SW480 (cell line): ENCODE measurements at places on chromosomes 7 and 10.

DNA sequence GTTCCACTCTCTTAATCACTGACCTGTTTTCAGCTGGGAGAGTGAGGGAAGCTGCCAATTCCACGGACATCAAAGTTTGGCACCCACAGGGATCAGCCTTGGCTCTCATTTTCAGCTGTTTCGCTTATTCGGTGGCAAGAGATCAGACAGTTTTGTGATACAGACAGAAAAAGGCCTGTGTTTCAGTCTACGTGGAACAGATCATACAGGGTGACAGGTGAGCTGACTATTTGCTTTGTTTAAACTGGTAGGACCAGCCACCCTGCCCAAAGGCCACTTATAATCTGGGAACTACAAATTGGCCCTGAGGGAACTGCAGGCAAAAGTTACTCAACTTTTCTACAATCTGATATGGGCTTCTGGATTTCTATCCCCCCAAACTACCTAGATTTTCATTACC is 128.6 kb downstream of the ZNF467 start:
- DNase-seq: no peak

GRCh38 chr7:98409843-98410242 is 9.0 kb upstream of the BAIAP2L1 start:
- no peak for DNase-seq

- DNase-seq: no peak
Measured at GRCh38 chr7:101108961-101109360, 17.9 kb upstream of the SERPINE1 start.

GRCh38 chr7:24828891-24829661 is 71.8 kb upstream of the GSDME start:
- DNase-seq: no peak

- peak; percentile 69 for DNase-seq
Measured at GRCh38 chr10:133318494-133319127, 9.9 kb downstream of the ZNF511 start.

DNA sequence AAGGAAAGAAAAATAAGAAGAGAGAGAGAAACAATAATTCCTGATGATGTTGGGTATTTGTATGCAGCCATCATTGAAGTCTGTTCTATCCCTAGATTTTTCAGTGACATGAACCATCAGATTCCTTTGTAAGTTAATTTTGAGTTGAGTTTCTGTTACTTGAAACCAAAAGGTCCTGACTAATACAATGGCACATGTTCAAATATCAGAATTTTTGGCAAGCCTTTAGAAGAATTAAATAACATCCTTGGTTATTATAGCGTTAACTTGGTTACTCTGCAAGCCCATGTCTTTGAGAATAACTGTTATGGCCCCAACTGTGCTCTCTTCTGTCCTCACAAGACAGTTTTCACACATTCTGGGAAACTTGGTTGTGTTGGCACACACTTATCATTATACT is 66.5 kb downstream of the SYPL1 start:
- no peak for DNase-seq

- DNase-seq: no peak
Measured at GRCh38 chr10:108956149-108956548, 967.2 kb downstream of the XPNPEP1 start.

- DNase-seq: no peak
Measured at GRCh38 chr10:13608246-13608853, 21.6 kb downstream of the PRPF18 start.

GRCh38 chr7:134327896-134328295 is 11.2 kb upstream of the SLC35B4 start:
- DNase-seq: peak; percentile 51

- peak; percentile 77 for DNase-seq
Measured at GRCh38 chr10:117004227-117005025, 561 bp downstream of the SHTN1 start.

GRCh38 chr10:24435374-24435773 is 226.4 kb downstream of the KIAA1217 start:
- no peak for DNase-seq

DNA sequence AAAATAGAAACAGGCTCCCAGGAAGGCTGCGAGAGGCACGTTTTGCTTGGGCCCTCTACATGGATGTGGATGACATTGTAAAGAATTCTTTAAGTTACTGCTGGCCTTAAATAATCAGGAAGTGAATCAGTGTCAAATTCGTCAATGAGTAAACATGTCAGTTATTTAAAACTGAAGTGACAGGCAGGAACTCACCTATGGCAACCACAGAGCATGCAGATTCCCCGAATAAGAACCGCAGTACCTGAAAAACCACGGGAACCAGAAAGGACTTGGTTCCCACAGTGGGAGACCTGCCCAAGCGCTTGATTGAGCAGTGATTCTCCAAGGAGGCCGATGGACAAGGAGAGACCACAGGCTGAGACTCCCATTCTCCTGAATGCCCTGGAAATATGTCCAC is 351.2 kb upstream of the AKR1E2 start:
- peak; percentile 14 for DNase-seq

- DNase-seq: no peak
Measured at GRCh38 chr7:25549271-25549921, 321.1 kb upstream of the NPVF start.

DNA sequence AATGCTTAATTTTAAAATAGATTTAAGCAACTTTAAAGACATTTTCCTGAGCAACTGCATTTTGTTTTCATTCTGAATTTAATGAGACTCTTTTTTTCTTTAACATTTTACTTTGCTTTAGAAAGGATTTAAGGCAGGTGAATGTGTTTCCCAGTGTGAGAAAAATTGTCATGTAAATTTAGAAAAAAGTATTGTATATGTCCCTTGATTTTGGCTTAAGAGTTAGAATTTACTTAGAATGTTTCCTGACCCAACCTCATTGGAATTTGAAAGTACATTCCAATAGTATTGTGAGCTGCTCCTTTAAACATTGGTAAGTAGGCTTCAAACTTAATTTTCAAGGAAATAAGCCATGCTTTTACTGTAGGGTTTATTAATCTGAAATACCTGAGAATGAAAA is 110.2 kb downstream of the PTEN start:
- no peak for DNase-seq

- no peak for DNase-seq
Measured at GRCh38 chr10:96168546-96168945, 38.4 kb downstream of the ZNF518A start.

GRCh38 chr7:76328389-76328788 is 25.9 kb downstream of the HSPB1 start:
- no peak for DNase-seq

DNA sequence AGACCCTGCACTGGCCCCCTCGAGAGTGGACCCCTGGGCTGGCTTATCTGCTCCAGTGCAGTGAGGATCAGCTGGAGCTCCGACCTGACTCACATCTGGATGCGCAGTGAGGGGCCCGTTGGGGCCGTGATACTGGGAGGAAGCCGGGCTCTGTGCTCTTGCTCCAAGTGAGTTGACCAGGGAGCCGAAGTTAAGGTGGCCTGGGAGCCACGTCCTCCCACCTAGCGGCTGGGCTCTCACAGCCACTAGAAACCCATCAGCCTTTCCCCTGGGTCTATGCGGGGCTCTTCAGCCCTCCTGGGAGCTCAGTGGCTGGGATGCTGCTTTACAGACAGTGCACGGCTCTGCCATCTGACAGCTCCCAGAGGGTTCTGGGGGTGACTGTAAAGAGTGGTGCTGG is 9.1 kb downstream of the ALKBH4 start:
- no peak for DNase-seq

DNA sequence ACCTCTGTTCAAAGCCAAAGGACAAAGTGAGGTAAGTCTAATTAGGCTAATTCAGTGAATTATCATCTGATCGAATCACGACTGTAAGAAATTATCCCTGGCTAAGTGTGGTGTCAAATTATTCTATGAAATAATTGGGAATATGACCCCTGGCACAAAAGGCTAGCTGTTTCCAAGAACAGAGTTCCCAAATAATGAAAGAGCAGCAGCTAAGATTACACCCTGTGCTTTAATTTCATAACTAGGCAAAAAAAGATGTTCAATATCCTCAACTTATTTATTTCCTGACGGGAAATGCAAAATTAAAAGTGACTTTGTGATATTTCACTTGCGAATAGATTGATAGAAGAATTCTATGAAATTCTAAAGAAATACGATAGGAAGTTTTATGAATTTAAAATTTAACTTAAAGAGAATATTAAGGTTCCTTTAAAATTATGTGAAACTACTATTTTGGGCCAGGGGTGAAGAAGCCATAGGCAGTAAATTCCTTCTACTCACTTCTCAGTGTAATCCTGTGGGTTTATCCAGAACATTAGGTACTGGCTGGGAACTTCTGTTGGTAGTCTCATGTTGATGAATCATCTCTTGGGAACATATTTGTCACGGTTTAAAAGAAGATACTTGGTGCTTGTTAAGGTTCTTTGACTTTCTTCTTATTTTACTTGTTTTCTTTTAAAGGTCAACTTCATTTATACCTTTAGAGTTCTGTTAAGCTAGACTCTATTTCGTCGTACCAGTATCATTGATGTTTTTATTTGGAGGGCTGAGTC is 148.5 kb downstream of the POLR1F start:
- no peak for DNase-seq

GRCh38 chr10:10128387-10128786 is 889.3 kb upstream of the CELF2 start:
- no peak for DNase-seq

DNA sequence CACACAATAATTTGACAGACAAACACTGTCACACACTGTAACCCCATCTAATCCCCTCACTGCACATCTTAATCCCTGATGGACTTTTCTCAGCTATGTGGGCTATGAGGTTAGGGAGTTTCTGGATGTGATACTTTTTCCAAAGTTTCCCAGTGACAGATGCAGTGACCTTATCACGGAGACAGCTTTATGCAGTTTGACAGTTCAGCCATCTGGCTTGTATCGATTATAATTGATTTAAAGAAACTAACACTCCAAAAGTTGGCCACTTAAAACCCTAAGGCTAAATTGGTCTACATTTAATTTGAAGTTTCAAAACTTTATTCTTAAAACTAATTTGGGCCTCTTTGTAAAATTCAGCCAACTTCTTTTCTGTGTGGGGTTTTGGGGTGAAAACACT is 196.7 kb downstream of the SDK1 start:
- DNase-seq: no peak

DNA sequence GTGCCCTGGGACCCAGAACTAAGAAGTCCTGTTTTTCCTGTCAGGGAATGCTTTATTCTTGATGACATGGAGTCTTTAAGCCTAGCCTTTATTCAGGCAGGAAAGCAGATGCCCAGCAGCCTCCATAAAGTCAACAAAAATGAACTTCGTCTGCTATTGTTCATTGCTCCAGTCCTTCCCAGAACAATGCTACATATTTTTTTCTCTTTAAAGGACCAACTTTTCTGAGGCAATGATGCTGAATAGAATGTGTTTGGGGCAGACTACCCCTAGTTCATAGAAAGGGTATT is 47.6 kb upstream of the PDCD4 start:
- DNase-seq: no peak

- peak; percentile 9 for DNase-seq
Measured at GRCh38 chr7:123522066-123522465, 12.3 kb downstream of the IQUB start.

GRCh38 chr7:13998866-13999265 is 9.4 kb upstream of the ETV1 start:
- no peak for DNase-seq

GRCh38 chr10:13491747-13492360 is 37.0 kb downstream of the BEND7 start:
- DNase-seq: no peak

DNA sequence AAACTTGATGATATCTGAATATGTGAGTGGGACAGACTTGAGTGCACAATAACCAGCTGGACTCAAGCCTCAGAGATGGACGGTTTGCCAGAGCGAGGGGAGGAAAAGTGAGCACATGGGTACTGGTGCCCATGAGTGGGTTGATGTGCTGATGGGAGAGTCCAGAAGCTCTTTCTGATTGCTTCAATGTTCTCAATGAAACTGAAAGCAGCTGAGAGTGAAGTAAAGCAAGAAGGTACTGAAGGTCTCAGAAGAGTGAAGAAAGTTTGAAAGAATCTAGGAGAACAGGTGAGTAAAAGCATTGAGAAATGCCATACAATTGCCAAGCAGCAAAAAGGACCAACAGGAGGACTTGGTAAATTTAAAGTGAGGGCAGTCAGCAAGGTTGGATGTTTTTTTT is 28.6 kb downstream of the CTTNBP2 start:
- DNase-seq: no peak

DNA sequence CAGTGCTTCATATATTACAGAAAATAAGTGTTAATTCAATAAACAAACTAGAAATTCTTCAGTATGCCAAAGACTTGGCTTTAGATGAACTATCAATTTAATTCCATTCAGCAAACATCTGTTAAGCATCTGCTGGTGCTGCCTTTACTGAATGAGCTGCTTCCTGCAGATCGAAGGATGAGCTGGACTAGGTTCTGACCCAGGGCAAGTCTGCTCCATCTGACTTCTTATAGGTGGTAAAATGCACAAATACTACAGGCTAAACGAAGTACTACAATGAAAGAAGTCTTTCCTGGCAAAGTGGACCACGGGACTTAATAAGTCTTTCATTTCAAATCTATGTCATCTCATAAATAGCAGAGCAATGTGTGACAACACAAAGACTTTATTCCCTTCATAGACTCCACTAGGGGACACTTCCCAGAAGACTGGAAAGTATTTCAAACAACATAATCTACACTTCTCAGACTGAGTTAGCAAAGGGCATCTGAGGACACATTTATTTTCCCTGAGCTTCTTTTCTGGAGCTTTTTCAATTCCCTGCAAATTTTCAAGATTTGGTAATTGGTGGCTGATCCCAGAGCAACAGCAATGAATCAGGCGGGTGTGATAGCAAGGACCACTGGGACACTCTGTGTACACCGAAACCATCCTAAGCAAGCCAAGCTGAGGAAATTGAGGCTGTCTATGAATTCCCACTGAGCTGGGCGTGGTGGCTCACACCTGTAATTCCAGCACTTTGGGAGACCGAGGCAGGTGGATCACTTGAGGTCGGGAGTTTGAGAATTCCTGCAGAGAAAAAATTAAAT is 108.9 kb upstream of the FRMD4A start:
- no peak for DNase-seq

DNA sequence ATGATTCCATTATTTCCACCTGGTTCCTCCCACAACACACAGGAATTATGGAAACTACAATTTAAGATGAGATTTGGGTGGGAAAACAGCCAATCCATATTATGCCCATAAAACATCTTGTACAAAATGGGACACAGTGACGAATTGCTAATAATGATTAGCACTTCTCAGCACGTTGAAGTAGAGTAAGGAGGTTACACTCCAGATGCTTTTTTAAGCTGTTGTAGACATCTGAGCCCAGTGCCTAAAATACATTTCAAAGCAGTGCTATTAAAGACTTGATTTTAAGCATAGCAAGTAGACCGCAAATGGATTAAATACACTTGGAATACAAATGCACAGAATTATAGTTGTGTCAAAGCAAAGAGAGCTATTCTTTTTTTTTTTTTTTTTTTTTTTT is 105.9 kb downstream of the AASS start:
- no peak for DNase-seq

- DNase-seq: no peak
Measured at GRCh38 chr7:33601884-33602283, 303.5 kb upstream of the BMPER start.

- no peak for DNase-seq
Measured at GRCh38 chr10:102465466-102465865, 14.1 kb upstream of the C10orf95 start.

- DNase-seq: no peak
Measured at GRCh38 chr7:127844707-127845331, 186.4 kb downstream of the LRRC4 start.
